NCI-H1436 treated with DMSO at 0.1 percent for 48 hours (cell line): ENCODE measurements at places on chromosomes 16 and 17.

- no peak for DNase-seq
Observed at GRCh38 chr16:31478956-31479355, 4.0 kb upstream of the SLC5A2 start.

GRCh38 chr16:30335598-30336474 lies 19.3 kb downstream of the CD2BP2 start:
- DNase-seq: no peak

- DNase-seq: no peak
Observed at GRCh38 chr16:56226845-56227525, 35.7 kb downstream of the GNAO1 start.

GRCh38 chr17:61017317-61018006 lies 339.8 kb downstream of the BCAS3 start:
- DNase-seq: no peak

DNA sequence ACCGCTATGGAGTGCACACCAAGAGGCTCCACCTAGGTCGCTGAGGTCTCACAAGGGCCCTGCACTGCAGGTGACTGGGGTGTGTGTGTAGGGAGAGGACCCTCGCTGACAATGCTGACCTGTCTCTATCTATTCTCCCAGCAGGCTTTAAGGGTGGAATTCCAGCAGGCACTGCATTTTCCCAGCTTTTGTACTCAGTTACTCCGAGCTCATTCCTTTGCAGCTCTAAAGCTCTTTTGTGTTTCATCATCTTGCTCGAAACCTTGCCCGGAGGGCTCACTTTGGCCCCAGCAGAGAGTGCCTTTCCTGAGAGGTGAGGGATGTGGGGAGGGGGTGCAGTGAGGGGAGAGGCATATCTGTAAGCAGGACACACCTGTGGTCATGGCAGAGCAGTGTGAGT lies 39.3 kb downstream of the SMPD3 start:
- DNase-seq: no peak

DNA sequence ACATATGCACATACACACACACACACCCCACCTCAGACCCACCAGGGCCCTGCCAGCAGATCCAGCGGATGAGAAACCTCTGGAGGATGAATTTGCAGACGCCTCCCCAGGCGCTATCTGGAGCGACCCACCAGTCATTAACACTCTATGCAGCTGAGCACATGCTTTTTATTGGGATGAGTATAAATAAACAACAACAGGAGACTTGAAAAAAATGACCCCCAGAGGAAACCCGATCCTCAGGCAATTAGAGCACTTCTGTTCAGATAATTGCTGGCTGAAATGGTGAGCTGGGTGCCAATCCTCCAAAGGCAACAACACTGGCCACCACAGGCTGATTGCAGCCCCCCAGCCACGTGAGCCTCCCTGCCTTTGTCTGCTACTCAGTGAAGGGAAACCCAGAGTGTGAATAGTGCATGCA lies 32.9 kb downstream of the DYNLRB2 start:
- no peak for DNase-seq

- no peak for DNase-seq
Observed at GRCh38 chr17:7573324-7574080, 5.9 kb upstream of the CD68 start.

DNA sequence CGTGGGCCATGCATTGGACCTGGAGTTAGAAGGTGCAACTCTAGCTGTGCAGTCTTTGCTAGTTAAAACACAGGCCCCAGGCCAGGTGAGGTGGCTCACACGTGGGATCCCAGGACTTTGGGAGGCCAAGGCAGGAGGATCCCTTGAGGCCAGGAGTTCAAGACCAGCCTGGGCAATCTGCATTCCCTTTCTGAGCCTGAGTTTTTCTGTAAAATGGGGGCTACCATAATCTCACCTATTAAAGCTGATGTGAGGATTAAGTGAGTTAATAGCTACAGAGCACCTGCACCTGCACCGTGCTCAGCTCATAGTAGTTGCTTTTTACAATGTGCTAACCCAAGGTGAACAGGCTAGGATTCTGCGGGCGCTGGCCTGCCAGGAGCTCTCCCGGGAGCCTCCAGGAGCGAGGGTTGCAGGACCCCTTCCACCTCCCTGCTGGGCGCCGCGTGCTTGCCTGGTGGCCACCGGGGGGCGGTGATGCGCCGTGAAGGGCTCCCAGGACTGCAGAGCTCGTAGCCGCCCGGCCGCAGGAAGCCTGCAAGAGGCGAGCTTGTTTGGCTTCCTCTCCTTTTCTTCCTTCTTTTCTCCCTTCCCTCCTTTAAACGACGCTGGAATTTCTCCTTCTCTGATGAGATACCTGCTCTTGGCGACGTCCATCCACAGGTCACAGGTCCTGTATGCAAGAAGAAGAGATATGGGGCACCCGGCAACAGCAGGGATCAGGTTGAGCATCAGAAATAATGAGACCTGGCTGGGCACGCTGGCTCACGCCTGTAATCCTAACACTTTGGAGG lies 51.3 kb downstream of the ZFP90 start:
- DNase-seq: no peak

- no peak for DNase-seq
Observed at GRCh38 chr16:53541326-53541725, 38.3 kb upstream of the AKTIP start.

DNA sequence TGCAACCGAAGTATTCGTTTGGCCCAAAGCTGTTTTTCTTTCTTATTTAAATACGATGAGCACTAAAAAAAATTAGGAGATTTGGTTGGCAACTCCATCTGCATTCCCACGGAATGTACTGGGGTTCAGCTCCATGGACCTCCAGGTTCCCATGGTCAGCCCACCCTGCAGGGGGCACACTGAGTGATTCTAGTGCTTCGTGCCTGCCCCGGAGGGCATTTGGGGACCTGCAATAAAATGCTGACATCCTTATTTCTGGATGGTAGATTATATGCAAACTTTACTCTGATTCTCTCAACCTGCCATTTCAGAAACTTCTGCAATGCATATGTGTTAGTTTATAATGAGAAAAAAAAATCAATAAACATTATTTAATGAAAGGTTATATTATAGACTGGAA lies 339.4 kb downstream of the XYLT1 start:
- DNase-seq: no peak

DNA sequence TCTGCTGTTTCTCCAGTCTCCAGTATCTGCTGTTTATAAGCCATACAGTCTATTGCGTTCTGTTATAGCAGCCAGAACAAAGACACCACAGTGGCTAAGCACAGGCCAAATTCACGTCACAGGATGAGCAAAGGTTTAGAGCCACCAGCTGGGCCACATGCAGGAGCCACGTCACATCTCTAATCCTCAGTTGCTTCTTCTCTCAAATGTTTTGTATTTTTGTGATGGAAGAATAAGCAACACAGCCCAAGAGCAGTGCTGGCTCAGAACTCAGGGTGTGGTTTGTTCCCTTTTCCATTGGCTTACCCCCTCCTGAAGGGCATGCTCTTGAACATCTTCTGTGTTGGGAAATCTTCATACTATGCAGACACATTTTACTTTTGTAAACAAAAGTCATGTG lies 309.4 kb upstream of the CDH5 start:
- DNase-seq: no peak

- no peak for DNase-seq
Observed at GRCh38 chr16:78211946-78212345, 112.5 kb downstream of the WWOX start.

DNA sequence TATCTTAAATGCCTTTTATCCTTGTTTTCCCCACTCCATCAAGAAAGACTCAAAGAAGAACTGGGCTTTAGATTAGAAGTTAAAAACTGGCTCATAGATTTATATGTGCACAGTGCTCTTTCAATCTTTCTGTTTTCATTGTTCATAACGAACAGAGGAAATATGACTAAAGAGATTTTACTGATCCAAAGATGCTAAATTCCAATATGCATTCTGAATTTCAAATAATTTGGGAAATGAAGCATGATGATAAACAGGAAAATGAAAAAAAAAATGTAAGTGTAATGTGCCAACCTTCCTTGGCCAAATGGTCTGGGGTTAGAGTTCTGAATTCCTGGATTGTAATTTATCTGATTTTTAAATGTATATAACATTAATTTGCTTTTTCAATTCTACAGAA lies 25.0 kb upstream of the SMIM36 start:
- no peak for DNase-seq

- DNase-seq: no peak
Observed at GRCh38 chr17:62937606-62938005, 28.4 kb upstream of the TANC2 start.

GRCh38 chr16:65468133-65468532 lies 346.3 kb upstream of the CDH11 start:
- no peak for DNase-seq

- DNase-seq: no peak
Observed at GRCh38 chr17:63378411-63379375, 67.4 kb downstream of the CYB561 start.
